ENCODE measurements at places on chromosomes 11 and 22.

DNA sequence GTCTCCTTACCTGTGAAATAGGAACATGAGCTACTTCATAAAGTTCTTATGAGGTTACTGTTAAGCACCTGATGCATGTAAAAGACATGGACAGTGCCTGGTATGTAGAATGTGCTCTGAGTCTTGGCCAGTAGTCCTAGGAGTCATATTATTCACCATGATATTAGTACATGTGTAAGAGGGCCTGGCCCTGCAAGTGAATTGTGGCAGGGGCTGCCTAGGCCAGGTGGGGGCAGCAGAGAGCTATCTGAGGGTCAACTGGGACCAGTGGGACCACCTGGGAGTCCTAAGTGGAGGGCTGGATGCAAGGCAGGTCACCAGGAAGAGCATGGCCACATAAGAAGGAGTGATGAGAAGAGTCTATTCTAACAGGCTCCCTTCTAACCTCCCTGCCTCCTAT lies 529.5 kb downstream of the SOX6 start:
- no peak for DNase-seq

DNA sequence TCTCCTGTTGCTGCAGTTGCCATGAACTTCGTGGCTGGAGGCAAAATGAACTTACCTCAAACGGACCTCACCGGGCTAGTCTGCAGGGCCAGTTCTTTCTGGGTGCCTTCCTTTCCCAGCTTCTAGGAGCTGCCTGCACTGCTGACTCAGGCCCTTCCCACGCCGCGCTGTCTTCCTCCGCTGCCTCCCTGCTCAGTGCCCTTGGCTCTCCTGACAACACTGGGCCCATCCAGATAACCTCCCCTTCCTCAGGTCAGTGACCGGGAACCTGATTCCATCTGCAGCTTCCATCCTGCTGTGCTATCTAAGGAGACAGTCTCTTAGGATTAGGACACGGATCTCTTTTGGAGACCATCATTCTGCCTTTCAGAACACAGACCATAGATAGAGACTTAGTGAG lies 19.3 kb downstream of the MOB2 start:
- DNase-seq = no peak

GRCh38 chr11:96207459-96208449 lies 135.2 kb downstream of the MAML2 start:
- no peak for DNase-seq

DNA sequence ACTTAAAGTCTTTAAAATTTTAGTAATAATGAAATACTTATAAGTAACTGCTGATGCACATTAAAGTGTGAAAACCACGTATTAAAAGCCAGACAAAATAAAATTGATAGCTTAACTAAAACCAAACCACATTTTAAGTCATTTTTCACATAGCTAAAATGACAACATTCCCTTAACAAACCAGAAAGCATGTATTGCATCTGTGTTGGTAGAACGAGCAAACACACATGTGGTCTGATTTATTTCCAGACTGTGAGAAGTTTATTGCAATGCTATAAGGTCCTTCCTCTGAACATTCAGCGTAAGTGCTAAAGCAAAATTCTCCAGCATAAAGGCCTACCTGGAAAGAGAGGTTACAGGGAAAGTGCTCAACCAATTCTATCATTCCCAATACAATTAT lies 57.8 kb downstream of the ARHGAP20 start:
- DNase-seq = no peak

GRCh38 chr22:38230108-38230825 lies 28.5 kb downstream of the MAFF start:
- DNase-seq = peak; percentile 9

DNA sequence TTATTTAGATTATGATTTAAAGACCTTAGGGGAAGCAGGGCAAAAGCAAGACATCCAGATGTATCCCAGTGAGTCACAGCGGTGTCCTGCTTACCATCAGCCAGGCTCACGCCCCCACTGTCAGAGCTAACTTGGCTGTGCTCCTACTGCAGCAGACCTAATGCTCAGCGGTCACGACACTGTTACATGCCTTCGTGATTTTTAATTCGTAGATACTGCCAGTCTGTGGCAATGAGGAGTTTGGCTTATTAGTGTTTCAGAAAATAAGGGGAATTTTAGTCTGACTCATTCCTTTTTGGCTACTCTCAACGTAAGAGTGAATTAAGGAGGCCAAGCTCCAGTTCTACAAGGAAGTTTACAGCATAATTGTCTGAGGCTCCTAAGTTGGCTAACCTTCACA lies 22.7 kb downstream of the EFCAB6 start:
- no peak for DNase-seq

- DNase-seq = no peak
Measured at GRCh38 chr11:95228081-95228749, 2.8 kb downstream of the SESN3 start.

DNA sequence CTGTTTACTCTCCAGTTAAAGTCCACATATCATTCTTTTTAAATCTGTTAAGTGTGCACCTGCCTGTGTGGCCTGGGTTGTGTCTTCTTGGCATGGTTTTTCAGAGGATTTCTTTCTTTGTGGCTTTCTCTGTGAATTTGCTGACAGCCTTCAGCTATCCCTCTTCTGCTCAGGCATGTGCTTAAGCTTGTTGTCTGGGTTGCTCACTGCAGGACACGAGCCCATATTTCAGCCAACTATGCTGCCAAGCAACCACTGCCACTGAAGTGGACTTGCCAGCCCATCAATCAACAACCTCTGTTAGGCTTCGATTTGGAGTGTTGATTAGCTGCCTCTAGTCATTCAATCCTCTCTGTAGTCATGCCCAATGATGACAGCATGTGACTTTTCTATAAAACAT lies 18.4 kb downstream of the OR51I2 start:
- DNase-seq = no peak

GRCh38 chr11:75793966-75794365 lies 21.0 kb upstream of the UVRAG start:
- DNase-seq = no peak

GRCh38 chr11:107848345-107848744 lies 10.2 kb downstream of the SLC35F2 start:
- DNase-seq = no peak

- DNase-seq = peak; percentile 22
Measured at GRCh38 chr11:128195057-128195751, 392.2 kb downstream of the ETS1 start.

Measured in activated CD4-positive, alpha-beta T cell treated with anti-CD3 and anti-CD28 coated beads, Interleukin-2, amount 50 U/mL, for 24 hours (primary cell).